Stimulated activated effector memory CD8-positive, alpha-beta T cell treated with anti-CD3 and anti-CD28 coated beads, Interleukin-12 subunit alpha, Interleukin-12 subunit beta, amount 100 ng/mL, for 72 hours (primary cell): ENCODE measurements at places on chromosomes 11 and 22.

DNA sequence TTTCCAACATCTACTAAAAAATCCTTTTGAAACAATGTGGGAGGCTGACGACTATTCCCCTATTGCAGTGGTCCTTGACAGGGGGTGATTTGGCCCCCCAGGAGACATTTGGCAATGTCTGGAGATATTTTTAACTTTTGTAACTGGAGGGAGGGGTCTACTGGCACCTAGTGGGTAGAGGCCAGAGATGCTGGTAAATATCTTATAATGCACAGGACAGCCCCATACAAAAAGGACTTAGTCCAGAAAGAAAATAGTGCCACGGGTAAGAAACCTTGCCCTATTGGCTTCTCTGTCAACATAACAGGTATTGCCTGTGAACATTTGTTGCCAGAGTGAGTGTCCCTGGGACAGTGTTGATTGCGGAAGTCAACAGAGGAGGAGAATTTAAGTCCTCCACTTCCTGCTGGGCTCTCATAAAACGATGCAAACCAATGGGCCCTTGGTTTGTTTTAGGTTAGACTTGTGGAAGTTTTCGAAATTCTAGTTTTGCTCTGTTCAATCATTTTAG lies 101.6 kb downstream of the MAML2 start:
- no peak for DNase-seq

DNA sequence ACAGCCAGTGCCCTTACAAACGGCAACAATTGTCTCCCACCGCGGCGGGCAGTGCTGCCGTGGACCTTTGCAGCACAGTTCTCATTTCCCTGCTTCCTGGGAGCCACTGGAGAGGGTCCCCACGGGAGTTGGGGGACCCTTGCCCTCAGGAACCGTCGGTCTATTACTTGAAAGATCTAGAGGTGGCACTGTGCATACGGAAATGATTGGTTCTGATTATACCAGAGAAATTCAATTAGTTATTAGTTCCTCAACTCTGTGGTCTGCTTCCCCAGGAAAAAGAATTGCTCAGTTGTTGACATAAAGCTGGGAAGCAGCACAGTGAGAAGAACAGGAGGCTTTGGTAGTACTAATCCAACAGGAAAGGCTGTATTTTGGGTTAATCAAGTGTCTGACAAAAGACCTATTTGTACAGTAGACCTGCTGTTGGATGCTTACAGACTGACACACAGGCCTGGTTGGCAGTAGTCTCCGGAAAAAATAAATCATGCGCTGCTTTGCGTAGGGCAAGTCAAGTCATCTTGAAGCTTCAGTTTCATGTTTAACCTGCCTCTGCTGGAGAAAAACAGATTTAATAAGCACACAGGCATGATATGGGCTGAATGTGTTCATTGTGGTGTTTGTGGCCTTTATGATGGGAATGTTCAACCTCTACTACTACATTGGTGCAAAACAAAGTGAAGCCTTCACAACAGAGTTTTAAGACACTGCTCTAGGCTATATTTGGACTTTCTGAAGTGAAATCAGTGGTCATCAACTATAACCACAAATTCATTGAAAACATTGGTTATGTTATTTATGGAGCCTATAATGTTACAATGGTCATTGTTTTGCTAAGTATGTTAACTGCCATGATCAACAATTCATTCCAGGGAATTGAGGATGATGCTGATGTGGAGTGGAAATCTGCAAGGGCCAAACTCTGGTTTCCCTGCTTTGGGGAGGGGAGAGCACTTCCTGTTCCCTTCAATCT lies 54.6 kb upstream of the SC5D start:
- no peak for DNase-seq

- DNase-seq, result no peak
Measured at GRCh38 chr22:36056980-36057379, 28.4 kb upstream of the RBFOX2 start.

- DNase-seq, result no peak
Measured at GRCh38 chr11:11533057-11533456, 88.7 kb downstream of the GALNT18 start.

- DNase-seq, result no peak
Measured at GRCh38 chr22:42794551-42795510, 62.2 kb downstream of the ARFGAP3 start.

DNA sequence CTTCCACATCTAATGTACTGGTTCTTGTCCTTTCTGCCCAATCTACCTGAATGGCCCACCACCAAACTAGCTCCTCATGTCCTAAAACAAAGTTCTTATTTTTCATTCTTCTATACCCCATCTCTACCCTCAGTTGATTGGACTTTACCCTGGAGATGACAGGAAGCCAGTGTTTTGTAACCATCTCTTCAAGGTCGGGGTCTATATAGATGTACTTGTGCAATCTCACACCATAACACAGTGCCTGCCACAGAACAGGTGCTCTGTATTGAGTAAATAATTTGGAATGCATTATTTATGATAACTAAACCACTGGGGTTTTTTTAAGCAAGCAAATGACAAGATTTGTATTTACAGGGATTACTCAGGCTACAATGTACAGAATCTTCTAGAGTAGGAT lies 76.7 kb upstream of the FAM181B start:
- no peak for DNase-seq
